ENCODE measurements at places on chromosomes 4 and X.

- no peak for DNase-seq
These were observed 318.4 kb upstream of the GIMD1 start for GRCh38 chr4:106687026-106687425.

DNA sequence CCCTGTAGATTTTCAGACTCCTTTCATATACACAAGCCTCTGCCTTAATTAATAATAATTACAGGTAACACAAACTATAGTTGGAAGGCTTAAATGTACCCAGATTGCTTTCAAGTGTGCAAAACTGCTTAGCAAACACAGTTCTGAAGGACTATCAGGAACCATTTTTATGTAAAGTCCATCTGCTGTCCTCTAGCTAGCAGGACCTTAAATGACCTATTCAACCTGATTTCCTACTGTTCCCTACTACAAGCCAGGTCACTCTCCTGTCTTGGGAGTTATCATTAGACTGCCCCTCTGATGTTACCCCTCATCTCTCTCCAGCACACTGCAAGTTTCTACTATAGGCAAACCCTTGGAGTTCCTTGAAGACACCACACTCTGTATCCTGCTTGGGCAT, 157.3 kb downstream of the GBA3 start:
- no peak for DNase-seq

GRCh38 chrX:49884290-49884862, 5.1 kb downstream of the USP27X start:
- DNase-seq: peak; percentile 50

DNA sequence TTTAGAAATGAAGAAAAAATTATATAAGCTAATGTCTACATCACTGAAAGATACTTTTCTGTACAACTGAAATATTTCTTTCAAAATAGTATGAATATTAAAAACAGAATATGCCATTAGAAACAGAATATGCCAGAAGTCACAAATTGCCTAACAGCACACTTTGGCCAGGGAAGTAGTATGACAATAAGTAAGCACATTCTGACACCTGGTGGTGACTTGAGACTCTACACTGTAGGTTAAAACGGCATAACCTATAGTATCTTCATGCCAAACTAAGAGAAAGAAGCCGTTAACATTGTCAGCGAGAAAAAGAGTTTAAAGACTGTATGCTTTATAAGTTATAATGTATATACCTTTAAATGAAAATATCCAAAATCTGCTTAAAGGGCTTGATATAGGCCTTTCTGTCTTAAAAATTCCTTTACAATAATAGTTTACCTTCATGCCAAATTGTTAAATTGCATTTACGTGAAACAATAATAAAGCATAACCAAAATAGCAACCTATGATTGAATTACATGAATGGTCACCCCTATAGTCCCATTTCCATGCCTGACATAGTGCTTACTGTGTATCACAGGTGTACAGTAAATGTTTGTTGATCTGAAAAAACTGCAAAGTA, 32.8 kb downstream of the FAM13A start:
- peak; percentile 26 for DNase-seq

- DNase-seq: no peak
These were observed 383 bp upstream of the TBC1D19 start for GRCh38 chr4:26583538-26583864.

Data from stimulated activated CD4-positive, alpha-beta T cell treated with anti-CD3 and anti-CD28 coated beads, Interleukin-1b, Interleukin-23, amount 100 ng/mL, for 48 hours (primary cell).